Lower lobe of right lung (tissue), 2 donors: ENCODE measurements at places on chromosomes 2 and 18. TPM values are rescaled to one million over a fixed set of nuclear protein-coding genes. Genes with fewer than 3 reads are reported as not detected.

DSG3 gene
- not detected for total RNA-seq

CSRNP3 gene
- 2.3 TPM for total RNA-seq

MALT1 gene
- total RNA-seq: 23.1 TPM

SLC8A1 gene
- 58.5 TPM for total RNA-seq

ACYP2 gene
- total RNA-seq: 15.3 TPM

CFAP221 gene
- total RNA-seq: 33.9 TPM

MOGAT1 gene
- 3.2 TPM for total RNA-seq

C2orf80 gene
- not detected for total RNA-seq

POTEE gene
- 0.18 TPM for total RNA-seq

PSMA8 gene
- not detected for total RNA-seq
